Femur (tissue), 1 donor: ENCODE measurements at places on chromosomes 1 and 21.
A peak's percentile ranks its signal among the peaks of the same experiment; 100 is the strongest.

- peak; percentile 96 for DNase-seq
Observed at GRCh38 chr21:31559368-31560119, 99.9 kb upstream of the SOD1 start.

GRCh38 chr1:193558491-193559028 is 372.1 kb upstream of the B3GALT2 start:
- DNase-seq: peak; percentile 16

GRCh38 chr1:27027575-27028250 is 15.1 kb upstream of the TENT5B start:
- no peak for DNase-seq

DNA sequence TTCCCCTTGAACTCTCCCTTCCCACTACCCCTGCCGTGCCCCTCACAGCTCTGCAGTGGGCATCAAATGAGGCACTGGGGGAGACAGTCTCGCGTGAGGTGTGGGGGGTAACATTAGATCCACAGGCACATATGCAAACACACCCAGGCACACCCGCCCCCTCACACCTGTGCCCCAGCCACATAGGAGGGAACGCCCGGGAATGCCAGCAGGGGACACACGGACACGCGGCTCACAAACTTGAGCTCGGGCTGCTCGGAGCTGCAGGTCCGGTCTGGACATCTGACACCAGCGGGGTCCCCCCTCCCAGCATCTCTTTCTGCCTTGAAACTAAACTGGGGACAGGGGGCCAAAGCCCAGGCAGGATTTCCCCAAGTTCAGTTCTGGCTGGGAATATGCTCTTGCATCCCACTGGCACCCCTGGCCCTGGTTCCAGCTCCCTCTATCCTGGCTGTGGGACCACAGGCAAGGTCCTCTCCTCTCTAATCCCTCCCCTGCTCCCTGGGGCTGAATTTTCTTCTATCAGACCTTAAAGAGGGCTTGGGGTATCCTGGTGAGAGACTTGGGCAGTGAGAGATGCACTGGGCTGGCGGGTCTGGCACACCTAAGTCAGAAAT is 30.6 kb downstream of the CDCP2 start:
- DNase-seq: no peak

DNA sequence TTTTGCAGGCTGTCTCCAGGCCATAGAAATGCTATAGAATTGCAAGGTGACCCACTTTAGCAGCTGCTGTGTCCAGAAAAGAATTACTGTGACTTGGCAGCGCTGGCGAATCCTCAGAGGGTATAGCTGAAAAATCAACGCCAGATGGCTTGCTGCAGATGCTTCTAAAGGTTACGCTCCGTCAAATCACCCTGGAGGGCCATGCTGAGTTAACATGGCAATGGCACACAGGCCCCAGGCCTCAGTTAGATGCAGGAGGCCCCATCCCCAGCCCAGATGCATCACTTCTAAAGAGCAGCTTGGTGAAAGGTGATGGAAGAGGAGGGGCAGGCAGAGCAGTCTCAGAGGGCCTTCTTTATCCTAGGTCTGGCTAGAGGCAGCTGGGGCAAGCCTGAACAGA is 18.0 kb downstream of the KIAA1614 start:
- DNase-seq: no peak

- no peak for DNase-seq
Observed at GRCh38 chr21:29170944-29171343, 40.5 kb downstream of the MAP3K7CL start.

GRCh38 chr1:77143529-77144121 is 75.6 kb downstream of the PIGK start:
- no peak for DNase-seq

- DNase-seq: no peak
Observed at GRCh38 chr21:34235514-34235913, 128.3 kb upstream of the KCNE2 start.

- DNase-seq: no peak
Observed at GRCh38 chr1:48681476-48682305, 95.0 kb downstream of the BEND5 start.

DNA sequence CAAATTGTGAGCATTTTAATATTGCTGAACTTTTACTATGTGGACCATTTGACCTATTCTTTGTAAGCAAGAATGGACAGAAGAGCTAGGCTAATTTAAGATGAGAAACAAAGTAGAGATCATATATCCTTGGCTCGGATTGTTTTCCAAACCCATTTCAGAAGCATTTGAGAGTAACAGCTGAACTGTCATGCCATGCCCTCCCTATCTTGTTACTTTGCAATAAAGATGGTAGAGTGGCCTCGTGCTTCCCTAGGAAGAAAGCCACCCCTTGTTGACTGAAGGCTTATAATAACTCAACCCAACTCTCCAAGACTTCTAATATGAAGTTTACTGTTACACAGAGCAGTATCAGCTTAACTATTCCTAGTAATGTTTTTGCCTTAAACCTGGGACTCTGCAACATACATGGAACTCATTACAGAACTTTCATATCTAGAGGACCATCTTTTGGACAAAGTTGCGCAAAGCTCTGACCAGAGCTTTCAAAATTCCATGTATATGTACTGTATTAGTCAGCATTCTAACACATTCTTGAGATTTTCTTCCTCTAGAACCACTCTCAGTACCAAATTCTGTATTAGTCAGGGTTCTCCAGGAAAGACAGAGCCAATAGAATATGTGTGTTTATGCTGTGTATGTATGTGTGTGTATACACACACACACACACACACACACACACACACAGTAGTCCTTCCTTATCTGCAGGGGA is 68.7 kb downstream of the ADAMTS1 start:
- no peak for DNase-seq

DNA sequence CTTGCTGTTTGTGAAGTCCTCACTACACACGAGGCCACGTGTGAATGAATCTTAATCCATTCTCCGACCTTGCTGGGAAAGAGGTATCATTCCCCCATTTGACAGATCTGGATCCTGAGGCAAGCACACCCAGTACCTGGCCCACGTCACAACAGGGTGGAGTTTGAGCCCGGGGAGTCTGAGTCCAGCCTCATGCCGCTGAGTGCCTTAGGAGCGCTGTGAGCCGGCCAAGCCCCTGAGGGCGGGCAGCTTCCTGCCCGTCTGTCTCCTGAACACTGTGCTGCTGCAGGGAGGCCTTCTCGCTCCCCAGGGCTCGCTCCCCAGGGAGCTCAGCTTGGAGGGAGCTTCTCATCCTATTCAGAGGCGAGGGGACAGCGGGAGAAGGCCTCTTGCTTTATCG is 29.7 kb downstream of the SLC45A1 start:
- DNase-seq: peak; percentile 21

GRCh38 chr1:228702433-228702832 is 32.8 kb upstream of the RHOU start:
- DNase-seq: no peak

DNA sequence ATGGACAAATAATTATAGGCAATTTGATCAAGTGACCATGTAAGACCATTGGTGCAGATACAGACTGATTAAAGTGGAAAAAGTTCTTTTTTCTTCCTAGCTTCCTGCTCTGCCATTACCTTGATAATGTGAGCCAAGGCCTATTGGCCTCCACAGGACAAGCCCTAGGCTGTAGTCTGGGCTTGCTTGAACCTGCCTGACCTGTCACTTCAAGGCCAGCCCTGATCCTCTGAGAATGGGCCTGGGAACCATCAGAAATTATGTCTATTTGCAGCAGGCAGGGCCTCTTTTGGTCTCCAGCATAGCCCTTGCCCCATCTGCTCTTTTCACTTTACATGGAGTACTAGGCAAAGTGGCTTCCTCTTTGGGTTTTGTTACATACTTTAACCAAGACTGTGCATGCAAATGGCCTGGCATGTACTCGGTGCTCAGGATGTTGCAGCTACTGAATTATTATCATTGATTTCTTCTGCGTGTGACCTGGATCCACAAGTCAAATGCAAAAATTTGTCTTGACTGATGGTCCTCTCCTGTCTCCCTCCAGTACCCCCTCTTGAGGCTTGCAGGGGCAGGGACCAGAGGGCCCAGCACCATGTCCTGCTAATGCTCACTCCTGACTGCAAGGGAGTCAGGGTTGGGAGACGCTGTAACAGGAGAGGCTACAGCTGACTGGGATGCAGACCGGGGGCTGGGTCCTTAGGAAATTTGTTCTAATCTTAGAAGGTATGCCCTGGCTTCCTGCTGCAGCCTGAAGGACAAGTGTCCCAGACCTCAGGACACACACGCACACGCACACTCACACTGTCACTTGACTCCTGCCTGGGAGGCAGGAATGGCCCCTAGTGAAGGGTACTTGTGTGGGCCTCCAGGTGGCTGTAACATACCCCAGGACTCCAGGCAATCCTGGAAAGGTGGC is 39.4 kb downstream of the RCSD1 start:
- peak; percentile 41 for DNase-seq

DNA sequence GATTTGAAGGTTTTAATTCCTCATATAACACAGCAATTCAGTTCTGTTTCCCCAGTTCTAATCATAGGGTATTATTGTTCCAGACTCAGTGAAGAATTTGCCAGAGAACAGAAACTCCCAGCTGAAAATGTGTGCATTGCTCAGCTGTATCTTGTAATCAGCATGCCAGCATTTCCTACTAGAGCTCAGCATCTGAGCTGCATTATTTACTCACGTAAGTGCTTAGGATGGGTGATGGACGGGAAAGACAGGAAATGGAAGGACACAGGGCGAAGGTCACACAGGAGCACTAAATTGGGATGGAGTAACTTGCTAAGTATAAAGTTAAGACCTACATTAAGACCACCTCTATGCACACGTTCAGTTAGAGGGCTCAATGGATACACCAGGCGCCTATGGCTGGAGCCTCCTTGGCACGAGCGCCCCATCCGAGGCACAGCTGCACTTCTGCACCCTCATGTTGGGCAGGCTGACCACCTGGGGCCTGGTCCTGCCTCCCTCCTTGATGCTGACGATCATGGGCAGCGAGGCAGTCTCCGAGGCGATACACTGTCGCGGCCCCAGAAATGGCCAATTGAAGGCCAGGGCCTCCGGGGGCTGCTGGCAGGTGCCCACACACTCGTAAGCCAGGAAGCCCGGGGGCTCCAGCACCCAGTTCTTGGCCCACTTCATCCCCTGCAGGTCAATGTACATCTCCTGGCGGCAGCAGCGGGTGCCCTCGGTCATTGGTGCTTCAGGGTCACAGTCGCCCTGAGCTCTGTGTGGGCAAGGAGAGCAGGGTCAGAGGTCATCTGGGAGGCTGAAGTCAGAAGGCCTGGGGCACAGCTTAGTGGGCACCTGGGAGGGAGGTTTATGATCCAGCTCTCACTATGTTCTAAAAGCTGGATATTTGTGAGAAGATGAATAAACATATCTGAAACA is 3.7 kb downstream of the LEFTY2 start:
- no peak for DNase-seq

GRCh38 chr1:214101246-214101645 is 113.5 kb downstream of the PROX1 start:
- DNase-seq: no peak

GRCh38 chr1:53540604-53541262 is 81.5 kb downstream of the DMRTB1 start:
- DNase-seq: no peak

DNA sequence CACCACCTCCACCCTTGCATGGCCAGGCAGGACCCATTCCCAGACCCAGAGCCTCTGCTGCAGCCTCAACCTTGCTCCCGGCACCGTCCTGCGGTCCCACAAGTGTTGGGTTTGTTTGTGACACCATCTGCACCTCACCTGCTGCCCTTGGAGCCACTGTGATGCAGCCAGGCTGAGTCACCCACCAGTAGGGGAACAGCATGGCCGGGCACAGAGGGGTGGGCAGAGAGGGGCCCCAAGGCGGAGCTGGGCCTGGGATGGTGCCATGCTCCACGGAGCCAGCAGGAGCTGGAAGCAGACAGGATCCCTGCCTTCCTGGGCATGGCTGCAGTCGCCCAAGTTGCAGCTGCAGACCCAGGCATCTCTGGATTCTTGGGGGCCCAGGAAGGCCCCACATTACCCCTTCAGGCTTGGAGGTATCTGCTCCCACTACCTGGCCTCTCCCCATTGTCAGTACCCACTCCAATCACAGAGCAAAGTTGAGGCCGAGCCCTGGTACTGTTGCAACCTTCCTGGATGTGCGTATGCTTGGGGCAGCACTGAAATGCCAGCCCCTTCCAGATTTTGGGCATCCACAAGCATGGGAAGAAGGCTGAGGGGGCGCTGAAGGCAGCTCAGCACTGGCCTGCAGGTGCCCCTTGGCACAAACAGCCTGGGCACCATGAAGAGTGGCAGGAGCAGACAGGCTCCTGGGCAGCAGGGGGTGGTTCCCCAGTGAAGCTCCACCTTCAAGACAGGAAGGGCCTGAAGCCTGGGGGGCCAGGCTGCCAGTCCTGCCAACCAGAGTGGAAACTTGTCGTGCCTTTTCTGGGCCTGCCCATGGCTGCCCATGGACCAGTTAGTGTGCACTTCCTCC is 172.8 kb downstream of the MATN1 start:
- no peak for DNase-seq

DNA sequence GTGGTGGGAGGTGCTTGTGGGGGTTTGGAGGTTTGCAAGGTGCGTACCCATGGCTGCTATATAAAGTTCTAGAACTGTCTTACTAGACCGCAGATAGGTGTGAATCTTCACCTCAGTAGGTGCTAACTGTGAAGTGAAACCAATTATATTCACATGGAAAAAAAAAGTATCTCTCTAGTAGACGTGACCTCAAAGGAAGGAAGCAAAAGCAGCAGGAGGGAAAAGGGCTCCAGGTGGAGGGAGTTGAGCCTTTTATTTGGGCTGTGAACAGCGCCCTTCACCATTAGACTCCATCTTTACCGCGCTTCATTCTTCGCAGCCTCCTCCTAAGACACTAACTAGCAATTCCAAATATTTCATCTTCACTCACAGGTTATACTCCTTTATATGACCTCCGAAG is 129.8 kb downstream of the TBX19 start:
- no peak for DNase-seq

DNA sequence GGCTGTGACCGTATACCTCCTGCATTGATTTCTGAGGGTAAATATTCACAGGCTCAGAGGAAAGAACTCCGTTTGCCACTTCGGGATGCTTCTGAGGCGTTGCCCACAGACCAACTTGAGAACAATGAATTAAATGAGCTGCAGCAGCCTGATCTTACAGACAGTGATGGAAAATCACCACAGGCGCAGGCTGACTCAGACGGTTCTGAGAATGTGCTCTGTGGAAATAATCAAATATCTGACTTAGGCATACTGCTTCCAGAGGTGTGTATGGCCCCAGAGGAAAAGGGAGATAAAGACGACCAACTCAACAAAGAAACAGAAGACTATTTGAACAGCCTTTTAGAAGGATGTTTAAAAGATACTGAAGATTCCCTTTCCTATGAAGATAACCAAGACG is 76.7 kb upstream of the SCCPDH start:
- no peak for DNase-seq

DNA sequence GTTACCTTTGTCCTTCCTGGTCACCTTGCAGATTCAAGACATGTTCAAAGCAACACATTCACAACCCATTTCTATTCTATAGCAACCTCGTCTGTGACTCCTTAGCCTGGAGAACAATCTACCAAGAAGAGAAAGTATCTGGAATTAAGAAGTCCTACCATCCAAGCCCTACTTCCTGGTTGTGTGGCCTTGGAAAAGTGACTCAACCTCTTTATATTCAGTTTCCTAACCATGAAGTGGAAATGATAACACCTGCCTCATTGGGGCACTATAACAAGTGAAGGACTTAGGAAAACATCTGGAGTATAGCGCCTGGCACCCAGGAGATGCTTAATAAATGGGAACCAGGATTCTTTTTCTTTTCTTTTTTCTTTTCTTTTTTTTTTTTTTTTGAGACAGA is 36.5 kb upstream of the SRRM1 start:
- DNase-seq: no peak

GRCh38 chr21:38330666-38331065 is 73.9 kb downstream of the KCNJ15 start:
- no peak for DNase-seq
